ENCODE measurements at places on chromosomes 5 and 9.
A peak's percentile ranks its signal among the peaks of the same experiment; 100 is the strongest.

DNA sequence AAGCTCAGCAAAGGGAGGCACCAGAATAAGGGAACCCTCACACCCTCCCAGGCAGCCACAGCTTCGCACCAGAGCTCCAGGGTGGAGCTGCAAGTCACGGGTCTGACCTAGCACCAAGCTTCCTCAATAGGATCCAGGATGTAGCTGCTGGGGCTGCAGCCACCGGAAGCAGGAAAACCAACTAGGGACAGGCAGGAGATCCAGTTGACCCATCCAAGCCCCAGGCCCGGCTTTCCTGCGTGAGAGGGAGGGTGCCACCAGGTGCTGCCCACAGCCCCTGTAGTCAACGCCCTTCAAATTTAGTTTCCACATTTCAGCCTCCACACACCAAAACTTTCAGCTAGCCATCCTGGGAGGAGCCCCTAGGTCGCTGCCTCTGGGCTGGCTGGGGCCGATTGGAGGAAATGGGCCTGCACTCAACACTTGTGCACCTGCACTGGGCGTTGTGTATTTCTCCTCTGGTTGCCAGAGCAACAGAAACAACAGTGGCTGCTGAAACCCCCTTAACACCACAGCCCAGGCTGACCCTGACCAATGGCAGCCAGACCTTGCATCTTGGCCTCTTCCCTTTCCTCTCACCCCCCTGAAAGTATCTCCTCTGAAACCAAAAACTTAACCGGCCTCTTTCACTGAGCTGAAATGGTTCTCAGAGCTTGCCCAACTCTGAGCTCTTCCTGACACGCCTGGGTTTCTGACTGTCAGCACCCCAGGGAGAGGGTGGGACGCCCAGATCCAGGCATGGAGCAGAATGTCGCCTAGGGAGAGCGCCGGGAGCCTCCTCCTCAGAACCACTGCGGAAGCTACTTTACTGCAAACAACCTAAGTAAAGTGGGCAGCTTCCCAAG is 226.5 kb upstream of the MAP3K1 start:
- no peak for DNase-seq

DNA sequence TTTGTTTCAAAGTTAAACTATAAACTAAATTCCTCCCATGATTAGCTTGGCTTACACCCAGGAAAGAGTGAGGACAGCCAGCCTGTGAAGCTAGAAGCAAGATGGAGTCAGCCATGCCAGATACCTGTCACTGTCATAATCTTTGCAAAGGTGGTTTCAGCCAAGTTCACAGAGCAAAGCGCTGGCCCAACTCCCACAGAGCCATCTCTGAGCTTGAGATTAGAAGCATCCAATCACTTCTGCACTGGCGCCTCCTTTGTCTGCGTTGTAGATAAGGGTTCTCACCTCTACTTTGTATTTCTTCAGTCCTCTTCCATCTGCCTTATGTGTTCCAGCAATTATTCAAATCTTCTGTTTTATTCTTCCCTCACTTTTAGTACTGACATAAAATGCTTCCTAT is 119.4 kb upstream of the ACO1 start:
- no peak for DNase-seq

DNA sequence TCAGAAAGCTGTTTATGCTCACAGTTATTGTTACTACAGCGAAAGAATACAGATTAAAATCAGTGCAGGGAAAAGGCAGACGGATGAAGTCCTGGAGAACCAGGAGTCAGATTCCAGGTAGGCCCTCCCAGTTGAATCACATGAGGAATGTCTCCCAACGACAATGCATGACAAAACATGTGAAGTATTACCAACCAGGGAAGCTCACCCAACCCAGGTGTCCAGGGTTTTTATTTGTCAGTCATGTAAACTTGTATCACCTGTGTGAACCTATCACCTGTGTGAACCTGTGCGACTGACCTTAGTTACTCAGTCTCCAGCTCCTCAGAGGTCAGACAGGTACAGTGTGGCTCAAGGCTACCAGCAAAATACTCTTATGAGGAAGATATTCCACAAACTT is 63.9 kb downstream of the KIAA1958 start:
- DNase-seq, result no peak

GRCh38 chr5:6581559-6582426 is 51.1 kb downstream of the NSUN2 start:
- no peak for DNase-seq

GRCh38 chr9:34341659-34342295 is 12.4 kb downstream of the NUDT2 start:
- no peak for DNase-seq

DNA sequence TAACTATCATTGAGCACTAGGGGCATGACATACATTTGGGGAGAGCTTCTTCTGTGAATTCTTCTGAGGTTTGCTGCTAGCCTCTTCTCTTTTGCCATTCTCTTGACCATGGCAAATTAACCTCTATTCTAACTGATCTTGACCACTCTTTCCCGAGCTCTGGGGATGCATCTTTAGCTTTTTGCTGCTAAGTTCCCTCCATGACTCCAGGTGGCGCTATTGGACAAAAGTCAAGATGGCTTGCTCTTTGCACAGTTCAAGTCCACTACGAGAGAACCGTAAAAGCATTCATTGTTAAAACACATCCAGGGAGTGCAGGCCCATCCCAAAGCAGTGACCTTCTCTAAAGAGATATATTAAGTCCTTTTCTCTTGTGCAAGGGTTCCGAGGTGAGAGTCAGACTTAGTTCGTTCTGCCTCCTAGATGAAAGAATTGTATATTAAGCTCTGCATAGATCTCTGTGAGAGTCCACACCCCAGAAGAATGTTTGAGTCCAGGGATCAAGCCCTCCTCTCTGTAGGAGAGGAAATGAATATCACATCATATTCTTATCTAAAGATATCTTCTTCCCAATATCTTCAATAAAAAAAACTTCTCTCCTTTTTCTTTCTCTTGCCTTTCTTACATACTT is 1152.9 kb upstream of the CDH6 start:
- peak; percentile 68 for DNase-seq

GRCh38 chr5:115126303-115126702 is 43.4 kb downstream of the TRIM36 start:
- no peak for DNase-seq

- peak; percentile 56 for DNase-seq
Measured at GRCh38 chr5:127229185-127229889, 61.3 kb upstream of the MEGF10 start.

- no peak for DNase-seq
Measured at GRCh38 chr9:135103001-135103446, 15.6 kb downstream of the OLFM1 start.

DNA sequence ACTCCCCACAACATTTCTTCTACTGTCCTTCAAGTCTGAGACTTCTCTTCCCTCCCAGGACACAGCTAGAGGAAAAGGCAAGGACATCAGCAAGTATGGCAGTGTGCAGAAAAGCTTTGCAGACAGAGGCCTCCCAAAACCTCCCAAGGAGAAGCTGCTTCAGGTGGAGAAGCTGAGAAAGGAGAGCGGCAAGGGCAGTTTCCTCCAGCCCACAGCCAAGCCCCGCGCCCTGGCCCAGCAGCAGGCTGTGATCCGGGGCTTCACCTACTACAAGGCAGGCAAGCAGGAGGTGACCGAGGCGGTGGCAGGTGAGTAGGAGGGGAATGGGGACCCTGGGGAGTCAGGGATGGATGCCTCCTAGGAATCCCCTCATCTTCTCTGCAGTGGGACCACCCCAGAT is 24.4 kb downstream of the OLFML2A start:
- DNase-seq, result no peak

DNA sequence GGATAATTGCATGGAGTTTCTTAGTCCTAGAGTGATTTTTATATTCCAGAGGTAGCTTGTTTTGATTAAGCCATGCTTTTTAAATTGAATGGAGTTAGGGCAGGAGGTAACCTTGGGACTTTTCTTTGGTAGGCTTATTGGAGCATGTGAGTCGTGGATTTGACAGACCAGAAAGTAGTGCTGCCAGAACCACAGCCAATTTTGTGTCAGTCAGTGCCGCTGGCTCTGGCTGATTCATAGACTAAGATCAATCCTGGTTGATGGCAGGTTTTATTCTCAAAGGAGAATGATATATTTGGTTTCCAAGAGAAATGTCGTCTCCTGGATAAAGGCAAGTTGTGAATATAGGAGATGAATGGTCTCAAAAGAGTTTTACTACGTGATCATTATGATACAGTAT is 20.3 kb downstream of the RAI14 start:
- DNase-seq, result no peak

DNA sequence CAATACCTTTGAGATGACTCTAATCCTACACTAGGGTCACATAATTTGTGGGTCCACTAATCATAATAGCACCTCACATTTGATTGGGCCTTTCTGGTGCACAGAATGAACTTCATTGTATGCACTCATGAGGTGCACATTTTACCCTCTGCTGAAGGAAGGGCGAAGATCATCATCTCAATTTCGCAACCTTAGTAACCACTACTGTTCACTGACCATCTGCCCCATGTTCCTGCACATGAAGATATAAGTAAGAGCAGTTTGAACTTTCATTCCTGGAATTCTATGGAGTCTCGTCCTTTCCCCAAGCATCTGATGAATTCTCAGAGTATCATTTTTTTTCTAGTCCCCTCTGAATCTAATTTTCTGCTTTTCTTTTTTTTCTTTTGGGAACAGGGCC is 21.2 kb downstream of the GAS1 start:
- DNase-seq, result no peak

DNA sequence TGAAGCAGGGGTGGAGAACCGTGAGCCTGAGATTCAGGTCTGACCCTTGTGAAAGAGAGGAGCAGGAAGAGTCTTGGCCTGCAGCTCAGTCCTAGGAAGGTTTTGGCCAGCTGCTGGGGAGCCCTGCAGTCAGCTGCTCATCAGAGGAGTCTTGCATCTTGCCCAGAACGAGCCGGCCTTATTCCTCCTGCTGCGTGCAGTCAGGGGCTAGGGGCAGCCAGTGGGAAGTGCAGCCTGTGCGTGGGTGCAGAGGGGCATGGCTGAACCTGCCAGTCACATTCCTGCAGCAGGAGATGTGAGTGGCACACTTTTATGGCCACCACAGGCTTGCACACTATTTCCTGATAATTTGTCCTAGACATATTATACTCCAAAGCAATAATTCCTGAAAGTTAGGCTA is 278.7 kb downstream of the NPR3 start:
- DNase-seq, result no peak

- DNase-seq, result no peak
Measured at GRCh38 chr5:114325541-114325940, 36.3 kb upstream of the KCNN2 start.

DNA sequence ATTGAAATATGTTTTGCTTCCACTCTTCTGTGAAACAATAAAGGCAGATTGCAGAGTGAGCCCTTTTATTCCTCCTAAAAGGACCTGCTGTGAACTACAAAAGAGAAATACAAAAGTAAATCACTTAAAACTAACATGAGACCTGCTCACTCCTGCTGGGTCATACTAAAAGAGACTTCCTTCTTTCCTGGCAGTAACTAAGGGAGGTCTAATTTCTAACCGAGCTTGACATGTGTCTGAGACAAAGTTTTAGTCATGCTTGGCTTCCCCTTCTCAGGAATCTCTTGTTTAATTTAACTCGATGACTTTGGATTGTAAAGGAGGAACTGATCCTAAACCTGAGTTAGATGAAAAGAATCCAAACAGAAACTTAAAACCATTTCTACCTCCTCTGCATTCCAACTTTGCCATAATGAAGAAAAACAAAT is 86.4 kb upstream of the CDH6 start:
- DNase-seq, result no peak

DNA sequence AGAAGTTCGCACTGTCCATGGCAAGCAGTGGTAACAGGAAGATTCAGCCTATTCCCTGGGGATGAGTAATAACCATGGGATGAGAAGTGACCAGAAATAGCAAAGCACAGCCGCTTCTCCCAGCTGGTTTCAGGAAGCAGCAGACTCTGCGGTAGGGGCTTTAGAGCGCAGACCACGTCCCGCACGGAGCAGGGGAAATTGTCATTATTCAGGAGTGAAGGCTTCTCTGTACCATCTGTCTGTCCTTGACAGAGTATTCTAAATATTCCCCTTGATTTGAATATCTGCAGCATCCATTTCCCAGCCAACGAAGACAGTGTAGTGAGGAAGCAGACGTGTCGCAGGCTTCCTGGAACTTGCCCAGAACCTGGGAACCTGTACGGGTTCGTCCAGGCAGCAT is 159.6 kb downstream of the NXNL2 start:
- DNase-seq, result no peak

DNA sequence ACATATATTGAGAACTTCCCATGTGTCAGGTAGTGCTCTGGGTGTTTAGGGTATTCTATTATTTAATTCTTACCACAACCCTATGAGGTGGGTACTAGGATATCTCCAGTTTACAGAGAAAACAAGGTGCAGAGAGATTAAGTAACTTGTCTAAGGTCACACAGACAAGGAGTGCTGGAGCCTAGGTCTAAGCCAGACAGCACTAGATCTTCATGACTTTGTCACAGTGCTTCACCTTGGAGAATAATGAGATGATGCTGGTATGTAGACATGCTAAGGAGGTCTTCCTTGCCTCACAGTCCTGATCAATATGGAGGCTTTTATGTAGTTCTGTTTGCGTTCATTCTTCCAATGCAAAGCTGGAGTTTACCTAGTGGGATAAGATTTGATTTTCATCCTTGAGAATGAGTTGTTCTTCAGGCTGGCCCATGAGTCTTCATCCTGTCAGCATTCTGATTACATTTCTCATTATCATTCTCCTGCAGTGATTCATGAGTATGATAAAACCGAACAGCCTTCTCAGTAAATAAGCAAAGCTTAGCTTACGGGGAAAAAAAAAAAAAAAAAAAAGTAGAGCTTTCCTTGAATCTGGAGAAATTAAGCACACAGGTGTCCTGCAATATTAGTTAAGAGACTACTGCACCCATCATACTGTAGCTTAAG is 176.3 kb downstream of the C9orf152 start:
- no peak for DNase-seq

DNA sequence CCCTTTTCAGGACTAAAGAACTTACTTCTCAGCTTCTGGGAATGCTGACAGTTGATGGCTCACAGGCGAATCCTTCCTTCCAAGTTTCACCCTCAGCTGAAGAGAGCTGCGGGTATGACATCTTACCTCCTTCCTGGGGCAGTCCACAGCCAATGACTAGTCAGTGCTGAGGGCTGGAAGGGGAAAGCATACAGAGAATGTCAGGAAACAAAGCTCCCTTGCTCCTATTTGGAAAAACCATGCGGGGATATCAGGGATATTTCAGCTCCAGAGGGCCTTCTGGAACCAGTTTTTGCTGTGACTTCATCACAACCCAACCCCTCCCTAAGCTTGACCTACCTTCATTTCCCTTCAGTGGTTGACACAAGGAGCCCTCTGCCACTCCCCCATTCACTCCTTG is 15.7 kb downstream of the FTMT start:
- no peak for DNase-seq

DNA sequence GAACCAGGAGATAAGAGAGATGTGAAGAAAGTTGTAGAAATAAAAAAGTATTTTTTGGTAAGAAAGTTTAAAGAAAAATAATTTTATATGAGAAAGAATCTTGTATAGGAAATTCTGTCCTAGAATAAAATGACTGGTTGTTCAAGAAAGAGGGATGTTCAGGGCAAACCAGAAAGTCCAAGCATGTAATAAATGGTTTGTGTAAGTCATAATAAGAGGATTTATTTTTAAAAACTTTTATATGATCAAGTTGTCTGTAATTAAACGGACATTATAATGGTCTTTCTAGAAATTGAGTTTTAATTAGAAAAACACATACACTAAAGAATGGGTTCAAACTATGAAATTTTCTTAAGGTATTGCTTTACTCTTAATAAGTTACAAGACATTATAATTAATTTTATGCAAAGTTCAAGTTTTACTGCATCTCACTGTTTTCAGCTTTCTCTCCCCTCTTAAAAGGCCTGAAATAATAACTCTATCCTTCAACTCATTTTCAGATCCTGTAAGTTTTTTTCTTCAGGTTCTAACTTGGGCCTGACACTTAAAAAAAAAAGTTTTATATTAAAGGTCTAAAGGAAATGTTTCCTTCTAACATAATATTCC is 56.1 kb upstream of the ZNF300 start:
- DNase-seq, result no peak
